Fibroblast of lung (primary cell): ENCODE measurements at places on chromosomes 2 and 18. TPM values are rescaled to one million over a fixed set of nuclear protein-coding genes. Genes with fewer than 3 reads are reported as not detected.

The SDC1 gene
- 17.5 and 56.8 TPM in 2 replicates for total RNA-seq

The CFC1B gene
- not detected in 2 replicates for total RNA-seq

The RNMT gene
- total RNA-seq = 15.9 and 17.2 TPM in 2 replicates

The VIL1 gene
- not detected in 2 replicates for total RNA-seq

The UCN gene
- 1.2 and 1.3 TPM in 2 replicates for total RNA-seq

The MLPH gene
- total RNA-seq = 8.2 and 10.7 TPM in 2 replicates

The SPATS2L gene
- total RNA-seq = 50.1 and 73.8 TPM in 2 replicates

The GPR39 gene
- total RNA-seq = 0.26 and 1.3 TPM in 2 replicates
